Heart right ventricle (tissue), 16 donors: ENCODE measurements at places on chromosomes 13 and 19.

DNA sequence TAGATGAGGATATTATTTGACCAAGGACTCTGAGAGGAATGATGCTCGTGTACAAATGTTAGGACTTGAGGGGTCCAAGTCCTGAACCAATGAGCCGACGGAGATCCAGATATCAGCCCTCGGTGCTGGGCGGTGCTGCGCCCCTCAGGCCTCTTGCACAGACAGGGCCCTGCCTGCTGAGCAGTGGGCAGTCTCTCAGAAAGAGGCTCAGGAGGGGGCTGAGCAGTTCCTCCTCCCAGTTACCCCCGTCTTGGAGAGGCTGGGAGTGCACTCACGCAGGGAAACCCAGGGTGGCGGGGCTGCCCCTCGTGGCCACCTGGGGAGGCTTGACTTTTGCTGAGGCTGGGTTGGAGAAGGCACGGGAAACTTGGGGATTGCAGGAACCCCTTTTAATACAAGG, 18.4 kb downstream of the TEX29 start:
- DNase-seq = peak; percentile 1

GRCh38 chr13:75454497-75454896, 27.5 kb downstream of the TBC1D4 start:
- no peak for DNase-seq

DNA sequence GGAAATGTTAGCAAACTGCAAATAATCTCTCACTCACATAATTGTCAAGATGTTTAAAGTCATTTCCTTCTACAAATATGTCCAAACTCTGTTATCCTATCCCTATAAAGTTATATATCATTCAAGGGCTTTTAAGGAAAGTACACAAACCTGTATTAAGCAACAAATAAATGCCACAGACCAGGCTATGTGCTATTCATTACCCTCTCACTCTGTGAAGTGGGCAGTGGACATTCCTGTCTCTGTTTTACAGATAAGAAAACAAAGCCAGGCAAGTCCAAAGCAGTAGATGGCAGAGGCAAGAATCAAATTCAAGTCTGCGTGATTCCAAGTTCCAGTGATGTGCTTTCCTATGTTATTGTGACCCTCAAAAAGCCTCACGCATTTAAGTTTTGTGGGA, 140.6 kb downstream of the LHFPL6 start:
- no peak for DNase-seq

DNA sequence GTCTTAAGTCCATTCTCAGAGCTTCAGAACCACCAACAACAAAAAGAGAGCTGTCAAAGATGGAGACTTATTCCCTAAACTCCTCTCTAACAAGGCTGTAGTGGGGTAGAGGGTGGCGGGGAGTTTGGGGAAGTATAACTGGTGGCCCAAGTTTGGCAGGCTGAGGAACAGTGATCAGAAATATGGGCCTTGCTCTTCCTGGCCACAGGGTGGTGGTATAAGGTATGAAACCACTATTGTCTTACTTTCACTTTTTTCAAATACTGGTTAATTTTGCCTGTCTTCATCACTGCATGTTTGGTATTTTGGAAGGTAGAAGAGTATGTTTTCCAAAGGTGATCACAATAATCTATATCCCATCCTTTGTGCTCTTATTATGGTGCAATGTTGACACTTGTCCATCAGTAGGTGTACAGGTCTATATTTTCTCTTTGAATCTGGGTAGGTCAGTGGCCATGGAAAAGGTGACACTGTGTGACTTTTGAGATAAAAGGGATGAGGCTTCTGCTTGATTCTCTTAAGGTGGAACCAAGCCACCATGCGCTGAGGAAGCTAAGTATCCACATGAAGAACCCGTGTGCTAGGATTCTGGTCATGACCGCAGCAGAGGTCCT, 23.2 kb upstream of the GPC5 start:
- no peak for DNase-seq

- no peak for DNase-seq
Observed at GRCh38 chr13:102293723-102294122, 108.1 kb downstream of the FGF14 start.

DNA sequence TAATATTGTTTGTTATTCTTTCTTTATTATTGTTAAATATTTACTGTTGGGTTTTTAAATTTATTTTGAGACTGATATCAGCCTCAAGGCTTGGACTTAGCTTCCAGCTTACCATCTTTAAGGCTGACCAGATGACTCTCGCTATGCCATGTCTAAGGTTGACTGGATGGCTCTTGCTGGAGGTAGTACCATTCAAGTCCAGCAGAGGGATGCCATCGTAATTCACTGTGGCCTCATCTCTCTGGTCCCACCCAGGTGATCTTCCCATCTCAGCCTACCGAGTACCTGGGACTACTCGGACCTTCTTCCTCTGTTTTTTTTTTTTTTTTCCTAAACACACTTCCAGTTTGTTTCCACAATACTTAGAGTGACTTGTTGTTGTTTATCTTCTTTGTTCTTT, 41.7 kb upstream of the ZNF91 start:
- no peak for DNase-seq

DNA sequence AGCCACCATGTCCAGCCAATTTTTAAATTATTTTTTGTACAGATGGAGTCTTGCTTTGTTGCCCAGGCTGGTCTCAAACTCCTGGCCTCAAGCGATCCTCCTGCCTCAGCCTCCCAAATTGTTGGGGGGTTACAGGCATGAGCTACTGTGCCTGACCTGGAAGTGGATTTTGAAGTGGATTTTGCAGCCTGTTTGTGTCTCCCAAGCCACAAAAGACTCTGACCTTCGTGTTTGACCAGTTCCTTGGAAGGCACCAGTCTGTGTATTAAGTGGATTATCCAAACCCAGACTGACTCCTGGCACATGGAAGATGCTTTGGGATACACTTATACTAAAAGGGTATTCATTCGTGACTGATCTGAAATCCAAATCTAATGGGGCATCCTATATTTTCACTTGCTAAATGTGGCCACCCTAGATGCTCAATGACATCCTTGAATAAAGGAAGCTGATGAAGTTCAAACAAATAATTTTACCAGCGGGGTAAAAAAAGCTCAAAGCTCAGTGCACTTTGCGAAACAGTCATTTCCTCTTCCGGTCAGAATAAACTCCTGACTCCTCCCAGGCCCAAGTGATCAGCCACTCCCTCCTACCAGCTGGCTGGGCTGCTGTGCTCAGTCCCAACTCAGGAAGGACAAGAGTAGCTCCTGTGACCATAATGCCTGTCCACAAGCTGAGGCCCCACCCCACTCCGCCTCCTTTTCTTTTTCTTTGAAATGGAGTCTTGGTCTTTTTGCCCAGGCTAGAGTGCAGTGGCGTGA, 32.6 kb upstream of the GATAD2A start:
- peak; percentile 64 for DNase-seq

DNA sequence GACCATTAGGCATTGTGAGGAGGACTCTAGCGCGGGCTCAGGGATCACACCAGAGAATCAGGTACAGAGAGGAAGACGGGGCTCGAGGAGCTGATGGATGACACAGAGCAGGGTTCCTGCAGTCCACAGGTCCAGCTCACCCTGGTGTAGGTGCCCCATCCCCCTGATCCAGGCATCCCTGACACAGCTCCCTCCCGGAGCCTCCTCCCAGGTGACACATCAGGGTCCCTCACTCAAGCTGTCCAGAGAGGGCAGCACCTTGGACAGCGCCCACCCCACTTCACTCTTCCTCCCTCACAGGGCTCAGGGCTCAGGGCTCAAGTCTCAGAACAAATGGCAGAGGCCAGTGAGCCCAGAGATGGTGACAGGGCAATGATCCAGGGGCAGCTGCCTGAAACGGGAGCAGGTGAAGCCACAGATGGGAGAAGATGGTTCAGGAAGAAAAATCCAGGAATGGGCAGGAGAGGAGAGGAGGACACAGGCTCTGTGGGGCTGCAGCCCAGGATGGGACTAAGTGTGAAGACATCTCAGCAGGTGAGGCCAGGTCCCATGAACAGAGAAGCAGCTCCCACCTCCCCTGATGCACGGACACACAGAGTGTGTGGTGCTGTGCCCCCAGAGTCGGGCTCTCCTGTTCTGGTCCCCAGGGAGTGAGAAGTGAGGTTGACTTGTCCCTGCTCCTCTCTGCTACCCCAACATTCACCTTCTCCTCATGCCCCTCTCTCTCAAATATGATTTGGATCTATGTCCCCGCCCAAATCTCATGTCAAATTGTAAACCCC, 2.8 kb upstream of the CEACAM5 start:
- no peak for DNase-seq

DNA sequence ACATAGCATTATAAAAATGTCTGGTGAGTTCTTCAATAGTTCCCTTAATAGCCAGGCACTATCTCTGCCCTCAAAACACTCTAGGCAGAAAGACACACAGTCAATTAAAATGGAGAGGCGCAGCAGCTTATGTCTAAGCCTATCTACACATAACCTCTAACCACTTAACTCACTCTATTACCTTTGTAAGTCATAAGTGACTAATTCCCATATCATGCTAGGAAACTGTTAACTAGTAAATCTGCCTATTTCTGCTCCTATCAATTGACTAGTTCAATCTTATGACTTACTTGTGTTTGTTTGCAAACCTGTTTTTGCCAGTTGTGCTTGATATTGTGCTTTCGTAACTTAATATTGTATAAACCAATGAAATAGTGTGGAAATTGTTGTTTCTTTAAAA, 3.2 kb downstream of the CCDC122 start:
- DNase-seq = no peak

GRCh38 chr19:8630796-8631424, 477 bp downstream of the NFILZ start:
- DNase-seq = no peak

GRCh38 chr19:34189199-34189916, 17.1 kb downstream of the LSM14A start:
- no peak for DNase-seq

GRCh38 chr13:22828081-22828480, 352.7 kb upstream of the SGCG start:
- no peak for DNase-seq

- no peak for DNase-seq
Observed at GRCh38 chr13:97310809-97311436, 88.8 kb downstream of the MBNL2 start.

GRCh38 chr13:63944911-63945310, 2529.3 kb upstream of the PCDH20 start:
- no peak for DNase-seq

GRCh38 chr13:49472186-49472585, 23.6 kb upstream of the PHF11 start:
- no peak for DNase-seq

- peak; percentile 33 for DNase-seq
Observed at GRCh38 chr19:38264486-38265212, at the start of gene SPINT2. Gene SPINT2 (plus strand): TSS chr19:38264573. CDS start chr19:38264893, 320 bp downstream.

GRCh38 chr19:48878196-48879024, 6.2 kb downstream of the PPP1R15A start:
- DNase-seq = no peak

- DNase-seq = no peak
Observed at GRCh38 chr19:5035105-5035761, 66.3 kb downstream of the KDM4B start.

GRCh38 chr13:79870766-79871165, 389.8 kb downstream of the NDFIP2 start:
- DNase-seq = no peak

DNA sequence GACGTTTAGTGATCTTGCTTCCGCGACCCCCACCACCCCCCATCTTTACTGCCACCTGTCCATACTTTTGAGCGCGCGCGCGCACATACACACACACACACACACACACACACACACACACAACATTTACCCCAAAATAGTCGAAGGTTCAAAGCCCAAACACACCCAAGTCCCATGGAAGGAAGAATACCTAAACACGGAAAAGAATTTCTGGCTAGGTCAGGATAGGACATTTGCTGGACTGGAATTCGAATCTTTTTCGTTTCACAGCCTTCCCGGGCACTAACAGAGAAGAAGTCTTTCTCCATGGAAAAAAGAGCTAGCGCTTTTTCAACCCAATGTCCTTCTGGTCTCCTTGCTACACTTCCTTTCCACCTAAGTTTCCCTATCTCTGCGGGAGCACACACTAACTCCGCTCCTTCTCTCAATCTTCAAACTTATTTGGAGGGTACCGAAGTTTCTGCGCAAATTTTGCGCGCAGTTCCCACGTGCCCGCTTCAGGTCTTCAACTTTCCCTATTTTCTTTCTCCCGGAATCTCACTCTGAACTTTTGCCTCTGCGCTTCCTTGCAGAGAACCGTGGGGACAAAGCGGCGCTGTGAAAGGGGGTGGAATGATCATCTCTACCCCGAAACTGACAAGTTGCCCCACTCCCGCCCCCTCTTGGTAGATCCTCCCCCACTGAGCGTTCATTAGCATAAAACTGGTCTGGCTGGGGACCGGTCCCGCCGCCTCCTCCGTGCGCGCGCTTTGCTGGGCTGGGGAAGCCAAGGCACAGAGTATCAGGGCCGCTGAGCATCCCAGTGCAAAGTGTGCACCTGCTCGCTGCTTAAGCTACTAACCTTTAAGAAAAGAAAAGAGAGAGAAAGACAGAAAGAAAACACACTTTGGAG, 2.7 kb downstream of the DACH1 start:
- peak; percentile 63 for DNase-seq

- no peak for DNase-seq
Observed at GRCh38 chr13:64338671-64339070, 2891.5 kb downstream of the PCDH9 start.

DNA sequence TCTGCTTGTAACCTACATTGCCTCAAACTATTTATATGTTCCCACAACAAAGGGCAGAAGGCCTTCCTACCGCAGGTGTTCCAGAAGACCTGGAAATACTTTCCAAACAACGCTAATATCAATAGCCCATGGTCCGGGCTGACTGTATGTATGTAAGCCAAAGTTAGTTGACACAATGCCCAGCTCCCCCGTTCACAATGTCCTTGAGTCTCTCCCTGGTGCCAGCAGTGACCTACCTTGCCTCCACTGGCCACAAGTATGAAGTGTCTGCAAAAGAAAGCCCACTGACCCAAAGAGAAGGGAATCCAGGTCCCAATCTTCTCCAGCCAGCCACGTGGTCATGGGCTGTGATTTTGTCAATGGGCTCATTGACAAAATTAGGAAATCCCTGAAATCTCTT, 118.6 kb downstream of the DLEU7 start:
- DNase-seq = no peak

DNA sequence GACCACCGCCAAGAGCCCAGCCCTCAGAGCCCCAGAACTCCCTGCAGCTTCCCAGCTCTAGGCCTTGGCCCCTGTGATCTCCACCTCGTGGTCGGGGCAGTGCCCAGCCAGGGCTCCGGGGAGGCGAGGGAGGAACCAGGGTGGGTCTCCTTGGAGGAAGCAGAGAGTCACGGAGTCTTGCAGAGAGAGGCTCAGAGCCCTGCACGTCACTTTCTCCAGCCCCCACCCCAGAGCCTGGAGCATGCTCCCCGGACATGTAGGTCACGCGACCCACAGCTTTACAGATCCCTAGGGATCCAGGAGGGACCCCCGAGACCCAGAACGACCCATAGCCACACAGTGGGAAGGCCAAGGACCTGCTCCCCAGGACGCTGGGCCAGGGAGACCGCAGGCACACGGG, 11.9 kb downstream of the GADD45B start:
- no peak for DNase-seq

GRCh38 chr19:17172624-17173345, 42.4 kb upstream of the USE1 start:
- no peak for DNase-seq

- DNase-seq = peak; percentile 15
Observed at GRCh38 chr19:51259348-51260245, 8.7 kb downstream of the SIGLECL1 start.

GRCh38 chr13:67231289-67232000, 1.3 kb upstream of the PCDH9 start:
- no peak for DNase-seq

GRCh38 chr19:45615795-45616703, 14.0 kb upstream of the GPR4 start:
- DNase-seq = peak; percentile 81

GRCh38 chr13:63381078-63381859, 1965.6 kb upstream of the PCDH20 start:
- DNase-seq = no peak

- DNase-seq = no peak
Observed at GRCh38 chr13:111907341-111907880, 159.5 kb upstream of the SOX1 start.
